Activated gamma-delta T cell (primary cell): ENCODE measurements at places on chromosomes 7 and 10.

- DNase-seq = no peak
Observed at GRCh38 chr7:137980308-137980707, 21.6 kb downstream of the CREB3L2 start.

GRCh38 chr10:131898061-131898460 is 2.7 kb upstream of the PPP2R2D start:
- no peak for DNase-seq

DNA sequence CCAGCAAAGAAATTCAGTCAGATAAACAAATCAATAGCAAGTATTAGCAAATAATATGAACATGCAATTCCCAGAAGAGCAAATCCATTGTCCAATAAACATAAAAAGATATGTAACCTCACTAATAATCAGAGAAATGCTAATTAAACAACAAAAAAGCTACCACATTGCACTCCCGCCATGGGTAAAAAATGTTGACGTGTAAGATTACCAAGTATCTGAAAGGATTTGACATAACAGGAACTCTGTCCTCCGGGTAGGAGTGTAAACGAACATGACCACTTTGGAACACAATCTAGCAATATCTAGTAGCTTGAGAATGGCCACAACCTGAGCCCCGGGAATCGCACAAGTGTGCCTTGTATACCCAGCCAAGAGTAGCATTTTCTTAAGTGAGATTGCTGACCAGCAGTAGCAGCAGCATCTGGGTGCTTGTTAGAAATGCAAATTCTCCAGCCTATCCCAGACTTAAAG is 31.6 kb downstream of the DYDC1 start:
- no peak for DNase-seq

DNA sequence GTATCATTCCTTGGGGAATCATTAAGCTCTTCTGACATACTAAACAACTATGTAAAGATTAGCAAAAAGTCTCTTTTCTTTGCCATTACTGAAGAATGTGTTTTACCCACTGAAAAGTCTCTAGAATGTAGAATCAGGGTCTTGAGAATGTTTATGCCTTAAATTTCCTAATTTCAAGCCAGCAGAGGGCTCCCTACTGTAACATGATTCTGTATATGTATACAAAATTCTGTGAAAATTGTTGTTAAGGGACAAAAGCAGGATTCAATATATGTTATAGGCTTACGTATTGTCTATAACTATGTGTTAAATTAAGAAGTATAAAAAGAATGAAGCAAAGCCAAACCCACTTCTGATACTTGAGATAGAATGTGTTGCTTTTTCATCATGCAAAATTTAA is 296.9 kb upstream of the DGKB start:
- no peak for DNase-seq

- DNase-seq = no peak
Observed at GRCh38 chr10:115167751-115168150, 74.6 kb downstream of the ATRNL1 start.

DNA sequence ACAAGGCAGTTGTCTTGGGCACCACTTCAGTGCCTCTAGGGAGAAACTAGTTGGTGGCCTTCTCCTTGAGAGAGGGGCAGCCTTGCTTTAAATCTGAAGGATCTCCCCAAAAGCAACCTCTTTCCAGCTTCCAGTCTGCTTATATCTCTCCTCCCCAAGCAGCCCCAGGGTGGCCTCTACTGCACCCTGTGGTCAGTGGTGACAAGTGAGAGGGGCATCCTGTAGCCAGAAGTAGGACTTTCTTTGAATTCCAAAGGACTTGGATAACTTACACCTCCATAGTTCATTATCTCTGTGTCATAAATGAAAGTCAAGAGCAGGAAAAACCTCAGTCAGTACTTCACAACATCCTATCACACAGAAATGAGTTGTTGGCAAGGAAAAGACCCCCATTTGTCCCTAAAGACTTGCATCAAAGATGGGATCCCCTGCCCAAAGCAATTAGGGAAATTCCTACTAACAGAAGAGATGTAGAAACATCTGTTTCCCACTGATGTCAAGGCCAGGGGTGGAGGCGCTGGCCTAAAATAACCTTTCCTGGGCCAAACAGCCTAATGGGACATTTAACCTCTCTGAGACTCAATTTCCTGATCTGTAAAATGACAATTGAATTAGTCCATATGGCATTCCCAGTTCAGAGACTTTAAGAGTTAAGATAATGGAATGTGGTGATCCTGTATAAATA is 44.0 kb upstream of the ANKRD1 start:
- no peak for DNase-seq

GRCh38 chr10:118407026-118407425 is 64.9 kb upstream of the FAM204A start:
- DNase-seq = no peak

DNA sequence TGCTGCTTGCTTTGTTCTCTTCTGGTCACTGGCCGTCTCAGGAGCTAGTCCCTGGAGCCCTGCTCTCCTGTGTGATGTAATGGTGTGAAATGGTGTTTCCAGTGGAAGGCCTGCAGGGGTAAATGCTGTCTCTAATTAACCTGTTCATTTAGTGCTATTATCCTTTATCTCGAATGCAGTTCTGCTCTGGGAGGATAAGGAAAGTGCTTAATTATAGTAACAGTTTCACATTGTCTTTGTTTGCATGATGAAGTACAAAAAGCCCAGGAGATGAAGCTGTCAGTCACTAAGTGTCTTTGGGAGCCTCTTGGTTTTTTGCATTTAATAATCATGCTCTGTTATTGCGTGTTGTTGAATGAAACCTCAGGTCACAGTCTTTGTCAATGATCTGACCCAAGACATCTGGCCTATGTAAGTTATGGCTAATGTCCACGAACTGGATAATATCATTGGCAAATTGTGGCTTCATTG is 755.3 kb upstream of the GALNT17 start:
- no peak for DNase-seq

- DNase-seq = no peak
Observed at GRCh38 chr10:1631282-1631681, 106.0 kb downstream of the ADARB2 start.

DNA sequence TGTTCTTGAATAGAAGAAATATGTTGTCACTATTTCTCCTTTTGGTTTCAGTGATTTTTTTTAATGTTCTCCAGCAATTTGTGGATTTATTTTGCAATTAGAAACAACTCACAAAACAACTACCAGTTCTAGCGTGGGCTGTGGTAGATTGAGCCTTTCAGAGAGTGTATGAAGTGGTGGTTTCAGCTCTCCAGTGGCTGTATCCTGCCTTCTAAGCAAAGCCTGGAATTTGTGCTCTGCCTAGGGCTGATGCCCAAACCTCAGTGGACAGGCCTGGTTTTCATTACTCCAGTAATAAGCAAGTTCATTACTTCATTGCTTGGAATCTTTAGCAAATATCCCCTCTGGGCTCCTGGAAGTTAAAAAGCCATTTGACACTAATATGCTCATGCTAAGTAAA is 35.9 kb downstream of the APBB1IP start:
- DNase-seq = no peak

- DNase-seq = no peak
Observed at GRCh38 chr10:28796606-28797512, 119.5 kb downstream of the BAMBI start.

DNA sequence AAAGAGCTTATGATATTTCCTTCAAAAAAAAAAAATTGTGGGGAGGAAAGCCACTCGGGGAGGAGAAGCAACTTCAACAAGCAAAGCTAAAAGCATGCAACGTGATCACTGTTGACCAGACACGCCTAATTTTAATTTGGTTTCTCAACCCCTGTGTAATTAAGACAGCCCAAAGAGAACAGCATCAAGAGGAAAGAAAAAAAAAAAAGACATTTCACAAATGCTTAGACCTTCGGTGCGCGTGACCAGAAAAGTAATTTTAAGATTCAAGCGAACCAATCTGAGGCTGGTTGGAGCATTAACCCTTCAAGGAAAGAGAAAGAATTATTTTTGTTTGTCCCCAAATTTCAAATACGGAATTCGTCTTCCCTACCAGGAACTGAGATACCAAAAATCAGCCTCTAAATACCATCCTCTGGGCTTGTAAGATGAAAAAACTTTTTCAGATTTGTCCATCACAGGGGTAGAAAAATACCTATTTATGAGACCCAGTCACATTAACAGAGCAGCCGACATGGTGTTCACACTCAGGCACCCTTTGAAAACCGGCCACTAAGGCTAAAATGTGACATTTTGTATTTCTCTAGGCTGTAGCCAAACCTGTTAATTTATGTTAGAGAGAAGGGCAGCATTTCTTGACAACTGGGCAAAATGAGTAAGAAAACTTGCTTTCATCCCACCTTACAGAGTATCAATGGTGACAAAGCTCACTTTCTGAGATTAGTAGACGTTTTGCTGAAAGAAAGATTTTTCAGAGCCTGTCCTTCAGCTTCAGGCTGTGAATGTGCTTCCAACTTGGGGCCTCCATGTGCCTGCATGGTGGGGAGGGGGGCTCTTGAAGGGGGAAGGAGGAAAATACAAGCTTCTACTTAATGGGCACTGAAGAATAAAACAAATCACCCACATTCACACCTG is 179.9 kb upstream of the KLF14 start:
- DNase-seq = no peak
